Natural killer cell (primary cell): ENCODE measurements at places on chromosomes 11 and 22. TPM values are rescaled to one million over a fixed set of nuclear protein-coding genes. Genes with fewer than 3 reads are reported as not detected.

DNA sequence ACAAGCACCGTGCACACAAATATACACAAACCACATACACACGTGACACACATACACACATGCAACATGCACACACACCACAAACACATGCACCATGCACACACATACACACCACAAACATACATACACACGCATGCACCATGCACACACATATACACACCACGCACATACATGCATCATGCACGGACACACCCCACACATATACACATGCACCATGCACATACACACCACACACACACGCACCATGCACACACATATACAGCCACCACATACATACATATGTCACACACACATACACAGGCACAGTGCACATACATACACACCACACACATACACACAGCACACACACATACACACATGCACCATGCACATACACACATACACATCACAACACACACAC is 12.7 kb upstream of the B4GALNT4 start:
- no peak for DNase-seq

ZNRF3 gene
- 0.33 TPM for total RNA-seq

DNA sequence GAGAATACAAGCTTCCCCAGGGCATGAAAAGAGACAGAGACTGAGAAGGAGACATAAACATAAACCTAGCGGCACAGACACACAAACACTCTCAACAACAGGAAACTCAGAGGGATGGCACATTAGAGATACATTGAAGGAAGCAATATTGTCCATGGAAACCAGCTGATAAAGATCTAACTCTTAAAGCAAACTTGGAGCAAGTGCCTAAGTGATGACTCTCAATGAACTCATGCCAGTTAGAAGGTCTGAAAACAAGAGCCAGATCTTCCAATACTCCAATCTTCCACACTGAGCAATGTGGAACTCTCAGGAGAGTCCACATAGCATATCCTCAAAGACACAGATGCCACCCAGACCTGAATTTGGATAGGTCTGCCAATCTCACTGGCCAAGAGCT is 168.8 kb upstream of the ISX start:
- DNase-seq, result no peak

GRCh38 chr22:30265823-30266444 is 717 bp downstream of the OSM start:
- DNase-seq, result peak; percentile 94

DNA sequence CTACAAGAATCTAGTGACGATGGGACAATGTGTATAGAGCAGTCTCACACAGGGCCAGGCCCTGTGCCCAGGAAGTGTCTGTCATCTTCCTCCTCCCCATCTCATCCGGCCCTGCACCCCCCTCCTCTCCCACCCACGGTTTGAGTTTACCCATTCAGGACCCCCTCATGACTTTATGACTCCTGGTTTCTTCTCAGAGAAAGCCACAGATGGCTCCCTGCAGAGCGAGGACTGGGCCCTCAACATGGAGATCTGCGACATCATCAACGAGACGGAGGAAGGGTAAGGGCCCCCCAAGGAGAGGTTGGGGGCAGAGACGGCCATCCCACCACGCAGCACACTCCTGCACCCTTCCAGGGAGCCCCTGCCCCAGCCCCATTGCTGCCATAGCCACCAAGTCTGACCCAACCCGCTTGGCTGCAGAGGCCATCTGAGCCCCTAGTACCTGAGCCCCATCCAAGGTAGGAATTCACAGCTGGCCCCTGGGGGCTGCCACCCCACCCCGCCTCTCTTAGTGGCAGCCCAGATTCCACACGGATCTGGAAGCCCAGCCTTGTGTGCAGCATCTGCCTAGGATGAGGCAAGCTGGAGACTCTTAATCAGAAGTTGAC is 18.1 kb downstream of the TOM1 start:
- no peak for DNase-seq

SEC14L6 gene
- total RNA-seq, result 0.23 TPM

GAS2 gene
- total RNA-seq, result 2.0 TPM

DNA sequence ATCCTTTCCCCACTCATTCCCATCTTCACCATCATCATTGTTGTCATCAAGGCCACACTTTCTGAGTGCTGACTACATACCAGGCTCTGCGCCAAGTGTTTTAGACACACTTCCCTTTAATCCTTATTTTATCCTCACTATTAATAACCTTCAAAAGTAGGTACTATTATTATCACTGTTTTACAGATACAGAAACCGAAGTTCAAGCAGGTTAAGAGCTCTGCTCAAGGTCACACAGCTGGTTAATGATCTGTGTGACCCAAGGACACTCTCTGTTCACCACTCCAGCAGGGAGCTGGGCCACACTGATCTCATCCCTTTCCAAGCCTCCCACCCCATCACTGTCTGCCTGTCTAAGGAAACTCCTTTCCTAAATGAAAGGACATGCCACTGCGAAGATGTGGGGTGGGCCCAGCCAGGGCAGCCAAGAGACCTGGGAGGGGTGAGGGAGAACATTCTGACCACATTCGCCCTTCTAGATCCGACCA is 17.2 kb upstream of the TSKU start:
- no peak for DNase-seq

DNA sequence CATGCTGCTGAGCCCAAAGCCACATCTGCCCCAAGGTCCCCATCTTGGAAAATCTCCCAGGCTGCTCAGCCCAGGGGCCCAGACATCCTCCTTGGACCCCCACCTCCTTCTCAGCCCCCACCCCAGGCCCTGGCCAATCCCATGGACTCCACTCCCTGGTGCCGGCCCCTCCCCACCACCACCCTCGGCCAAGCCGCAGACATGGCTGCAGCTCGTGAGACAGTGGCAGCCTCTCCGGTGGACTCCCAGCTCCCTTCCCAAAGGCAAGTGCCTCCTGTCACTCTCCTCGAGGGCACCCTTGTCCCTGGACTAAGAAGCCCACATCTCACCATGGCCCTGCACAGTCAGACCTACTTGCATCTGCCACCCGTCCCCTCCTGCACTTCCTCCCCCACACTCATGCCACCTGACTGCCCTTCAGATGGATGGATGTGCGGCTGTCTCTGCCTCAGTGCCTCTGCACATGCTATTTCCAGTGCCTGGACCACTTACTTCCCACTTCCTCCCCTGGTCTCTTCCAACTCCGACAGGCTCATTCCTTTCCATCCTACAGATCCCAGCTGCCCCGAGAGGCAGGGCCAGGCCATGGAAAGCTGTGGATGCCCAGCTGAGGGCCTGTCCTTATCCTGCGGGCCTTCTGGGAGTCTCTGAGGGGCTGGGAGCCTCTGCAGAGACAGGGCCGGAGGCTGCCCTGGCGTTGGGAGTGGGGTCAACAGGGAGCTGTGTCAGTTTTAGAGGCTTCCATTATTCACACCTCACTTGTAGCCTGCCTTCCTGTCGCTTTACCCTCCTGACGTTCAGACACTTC is 25.5 kb upstream of the RFPL3 start:
- no peak for DNase-seq

DNA sequence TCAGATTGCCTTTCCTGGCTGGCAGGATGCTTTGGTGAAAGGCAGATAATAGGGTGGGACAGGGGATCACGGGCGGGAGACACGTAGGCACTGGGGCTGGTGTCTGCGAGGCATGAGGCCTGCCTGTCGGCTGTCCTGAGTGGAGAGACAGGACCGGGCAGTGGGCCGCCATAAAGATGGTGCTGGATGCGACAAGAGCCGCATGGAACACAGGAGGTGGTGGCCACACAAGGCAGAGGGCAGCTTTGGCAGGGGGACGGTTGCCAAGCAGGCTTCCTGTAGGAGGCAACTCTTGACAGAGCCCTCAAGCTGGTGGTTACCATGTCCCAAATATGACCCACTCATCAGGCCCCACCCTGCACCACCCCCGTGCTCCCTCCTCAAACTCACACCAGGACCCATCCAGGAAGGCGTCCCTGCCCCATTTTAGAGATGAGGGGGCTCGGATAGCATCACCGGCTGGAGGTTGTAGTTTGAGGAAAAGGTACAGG is 4.9 kb upstream of the PPARA start:
- DNase-seq, result no peak
